ENCODE measurements at places on chromosomes 2 and 18.
A peak's percentile ranks its signal among the peaks of the same experiment; 100 is the strongest.

DNA sequence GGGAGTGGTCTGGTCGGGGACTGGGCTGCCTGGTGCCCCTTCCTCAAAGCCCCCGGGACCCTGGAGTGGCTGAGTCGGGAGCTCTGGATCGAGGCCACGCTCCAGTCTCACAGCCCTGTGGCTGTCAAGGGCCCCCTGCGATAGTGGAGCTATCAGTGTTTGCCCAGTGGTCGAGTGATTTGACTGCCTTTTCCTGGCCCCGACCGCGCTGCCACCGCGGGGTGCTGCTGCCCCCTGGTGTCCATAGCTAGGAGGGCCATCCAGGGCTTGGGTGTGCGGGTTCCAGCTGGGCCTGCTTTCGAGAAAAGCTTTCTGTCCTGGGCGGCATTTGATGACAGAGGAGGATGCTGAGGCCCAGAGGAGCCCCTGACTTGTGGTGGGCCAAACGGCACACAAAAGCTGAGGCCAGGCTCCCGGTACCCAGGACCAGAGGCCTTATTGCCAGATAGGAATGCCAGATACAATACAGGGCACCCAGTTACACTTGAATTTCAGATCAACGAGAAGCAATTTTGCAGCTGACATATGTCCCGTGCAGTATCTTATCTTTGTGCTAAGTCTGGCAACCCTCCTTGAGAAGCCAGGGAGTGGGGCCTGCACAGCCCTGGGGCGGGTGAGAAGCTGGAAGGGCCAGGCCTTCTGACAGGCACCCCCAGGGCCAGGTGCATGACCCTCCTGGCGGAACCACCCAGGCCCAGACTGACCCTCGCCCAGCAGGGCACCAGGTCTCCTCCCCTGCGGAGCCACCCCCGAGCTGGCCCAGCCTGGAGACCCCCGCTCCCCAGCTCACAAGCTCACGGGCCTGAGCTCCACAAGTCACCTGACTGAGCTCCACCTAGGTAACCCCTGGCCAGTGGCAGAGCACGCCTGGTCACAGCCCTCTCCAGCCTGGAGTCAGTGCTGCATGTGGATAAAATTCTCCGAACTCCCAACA is 13.0 kb downstream of the ODC1 start:
- DNase-seq = peak; percentile 72

- no peak for DNase-seq
Observed at GRCh38 chr2:68717305-68717661, 17.3 kb upstream of the ARHGAP25 start.

DNA sequence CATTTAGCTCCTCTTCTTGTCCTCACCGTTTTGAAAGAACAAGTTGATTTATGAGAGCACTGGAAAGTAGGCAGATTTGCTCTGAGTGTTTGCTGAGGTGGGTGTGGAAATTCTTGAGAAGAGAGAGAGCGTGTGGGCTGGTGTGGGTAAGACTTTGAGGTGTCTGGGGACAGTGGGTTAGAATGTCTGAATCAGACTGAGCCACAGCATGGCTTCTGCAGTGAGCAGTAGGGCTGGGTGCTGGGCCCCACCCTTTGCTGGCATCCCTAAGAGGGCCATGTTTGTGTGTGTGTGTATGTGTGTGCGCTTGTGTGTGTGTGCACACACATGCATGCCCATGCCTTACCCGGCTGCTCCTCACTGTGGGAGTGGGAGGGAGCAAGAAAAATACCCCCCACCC is 63.7 kb downstream of the COPS8 start:
- no peak for DNase-seq

DNA sequence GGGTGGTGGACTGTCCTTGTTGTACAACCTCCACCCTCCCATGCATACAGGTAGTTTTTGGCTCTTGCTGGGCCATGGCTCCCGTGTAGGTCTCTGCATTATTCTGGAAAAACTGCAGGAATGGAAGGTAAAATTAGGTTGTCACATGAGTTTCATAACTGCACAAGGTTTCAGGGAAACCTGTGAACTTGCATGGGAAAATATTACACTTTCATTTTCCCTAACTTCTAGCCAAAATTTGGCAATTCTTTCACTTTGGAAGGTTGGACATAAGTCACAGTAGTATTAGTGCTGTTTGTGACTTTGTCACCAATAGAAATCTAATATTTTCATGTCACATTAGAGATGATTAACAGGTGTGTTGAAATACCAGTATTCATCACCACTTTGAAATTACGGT is 118.1 kb upstream of the MGAT5 start:
- no peak for DNase-seq

DNA sequence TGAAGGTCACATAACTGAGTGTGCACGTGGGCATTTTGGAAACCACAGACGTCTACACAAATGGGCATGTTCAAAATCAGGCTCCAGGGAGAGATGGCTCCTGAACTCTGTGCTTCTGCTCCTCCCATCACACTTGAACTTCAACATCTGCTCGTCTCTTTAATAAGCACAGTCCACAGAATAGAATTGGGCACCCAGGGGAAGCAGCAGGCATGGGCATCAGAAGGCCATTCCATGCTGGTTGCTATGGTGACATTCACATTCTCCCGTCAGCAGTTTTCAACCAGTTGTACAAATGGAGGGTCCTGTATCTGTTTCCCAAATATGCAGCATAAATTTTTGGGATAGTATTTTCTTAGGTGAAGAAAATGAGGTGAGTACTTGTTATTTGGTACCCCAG is 183.7 kb upstream of the COPS8 start:
- DNase-seq = no peak

- peak; percentile 16 for DNase-seq
Observed at GRCh38 chr2:142980246-142981068, 103.0 kb downstream of the KYNU start.

- DNase-seq = no peak
Observed at GRCh38 chr18:1499265-1499664, 594.6 kb downstream of the ADCYAP1 start.

DNA sequence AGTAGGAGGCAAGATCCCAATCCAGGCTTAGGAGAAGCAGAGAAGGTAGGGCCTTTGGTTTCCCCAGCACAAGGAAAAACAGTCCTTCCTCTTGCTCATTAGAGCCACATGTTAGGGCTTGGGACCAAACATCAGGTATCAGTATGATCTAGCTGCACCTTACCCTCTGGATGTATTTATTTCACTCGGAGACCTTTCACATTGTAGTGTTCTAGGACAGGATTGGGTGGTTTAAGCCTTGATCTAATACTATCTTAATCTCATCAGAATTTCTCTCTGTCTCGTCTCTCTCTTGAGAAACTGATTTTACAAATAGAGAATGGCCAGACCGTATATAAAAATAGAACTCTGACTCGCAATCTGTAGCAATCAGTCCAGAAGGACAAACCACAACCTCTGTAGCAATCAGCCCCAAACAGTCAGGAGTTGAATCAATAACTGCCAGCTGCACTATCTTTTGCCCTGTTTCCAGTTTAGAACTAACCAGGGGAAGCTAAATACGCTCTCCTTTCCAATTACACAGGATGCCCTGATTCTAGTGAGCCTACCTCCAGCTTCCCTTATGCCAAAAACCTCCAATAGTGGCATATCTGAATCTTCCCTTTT is 207.1 kb downstream of the TDRD15 start:
- DNase-seq = no peak

GRCh38 chr2:9179572-9180201 is 26.9 kb upstream of the ASAP2 start:
- no peak for DNase-seq

GRCh38 chr2:99152199-99152895 is 2.4 kb downstream of the TSGA10 start:
- DNase-seq = no peak

GRCh38 chr2:101463911-101464641 is 10.8 kb downstream of the RFX8 start:
- no peak for DNase-seq

DNA sequence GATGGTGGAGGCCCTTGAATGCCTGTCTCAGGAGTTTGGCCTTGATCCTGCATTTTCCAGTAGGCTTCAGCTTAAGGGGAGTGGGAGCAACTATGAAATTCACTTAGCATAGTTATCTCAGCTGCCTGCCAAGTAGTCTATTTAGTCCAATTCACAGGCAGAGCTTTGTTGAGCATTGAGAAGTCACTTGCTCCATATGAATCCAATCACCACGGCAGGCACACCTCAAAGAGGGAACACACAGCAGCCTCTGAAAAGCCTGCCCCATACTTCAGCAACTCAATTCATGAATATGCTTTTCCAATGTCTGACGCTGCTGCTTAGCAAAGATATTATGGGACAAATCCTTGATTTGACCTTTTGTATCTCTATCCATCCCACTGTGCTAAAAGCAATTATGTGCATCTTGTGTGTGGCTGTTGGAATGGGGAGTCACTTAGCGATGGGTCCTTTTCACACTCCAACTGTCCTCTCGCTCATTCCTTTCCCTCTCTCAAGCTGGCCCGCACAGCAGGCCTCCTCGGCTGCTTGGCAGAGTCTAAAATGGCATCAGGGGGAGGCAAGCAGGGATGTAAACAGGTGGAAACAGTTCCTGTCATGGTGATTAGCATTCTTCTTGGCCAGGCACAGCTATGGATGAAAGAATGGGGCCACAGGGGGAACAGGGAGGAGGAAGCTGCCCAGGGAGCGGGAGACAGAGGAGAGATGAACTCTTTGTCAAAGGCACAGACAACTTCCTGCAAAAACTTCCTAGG is 56.0 kb upstream of the LRPPRC start:
- peak; percentile 94 for DNase-seq

- DNase-seq = no peak
Observed at GRCh38 chr2:3214065-3214464, 163.6 kb downstream of the EIPR1 start.

DNA sequence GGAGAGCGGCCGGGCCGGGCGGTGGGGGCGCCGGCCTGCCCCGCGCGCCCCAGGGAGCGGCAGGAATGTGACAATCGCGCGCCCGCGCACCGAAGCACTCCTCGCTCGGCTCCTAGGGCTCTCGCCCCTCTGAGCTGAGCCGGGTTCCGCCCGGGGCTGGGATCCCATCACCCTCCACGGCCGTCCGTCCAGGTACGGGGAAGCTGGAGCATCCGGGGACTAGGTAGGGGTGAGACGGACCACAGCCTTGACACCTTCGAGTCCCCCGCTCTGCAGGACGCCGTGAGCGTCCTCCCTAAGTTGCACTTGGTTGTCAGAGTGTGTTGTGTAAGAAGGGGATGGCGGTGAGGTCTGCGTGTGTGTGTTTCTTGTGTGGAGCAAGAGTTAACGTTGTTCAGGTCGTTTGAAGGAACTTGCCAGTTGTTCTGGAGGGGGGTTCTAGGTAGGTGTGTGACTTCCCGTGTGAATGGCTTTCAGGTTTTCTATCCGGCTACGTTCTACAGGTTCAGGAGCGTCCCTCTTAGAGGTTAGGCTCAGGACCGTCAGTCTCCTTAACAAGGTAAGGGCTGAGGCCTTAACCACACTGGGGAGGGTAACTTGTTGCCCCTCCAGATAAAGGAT is 393 bp downstream of the IL1R1 start:
- DNase-seq = no peak

- DNase-seq = no peak
Observed at GRCh38 chr2:19264852-19265251, 93.6 kb downstream of the OSR1 start.
